ENCODE measurements at places on chromosomes 2 and 18. TPM values are rescaled to one million over a fixed set of nuclear protein-coding genes. Genes with fewer than 3 reads are reported as not detected.

DNA sequence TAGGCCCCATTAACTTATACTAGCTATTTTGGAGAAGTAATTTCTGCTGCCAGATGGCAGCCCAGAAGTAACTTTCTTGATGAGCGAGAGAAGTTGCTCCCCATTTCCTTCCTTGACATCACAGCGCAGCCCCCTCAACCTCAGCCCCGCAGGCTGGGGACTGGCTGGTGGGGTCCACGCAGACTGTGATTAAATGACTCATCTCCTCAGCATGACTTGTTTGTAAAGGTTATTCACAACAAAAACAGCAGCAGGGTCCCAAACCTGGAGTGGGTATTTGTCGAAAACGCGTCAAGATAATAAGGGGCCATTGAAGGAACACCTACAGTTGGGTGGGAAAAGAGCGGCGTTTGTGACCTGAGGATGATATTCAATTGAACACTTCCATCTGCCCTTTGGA, 120.6 kb downstream of the TXNL1 start:
- DNase-seq: no peak

DNA sequence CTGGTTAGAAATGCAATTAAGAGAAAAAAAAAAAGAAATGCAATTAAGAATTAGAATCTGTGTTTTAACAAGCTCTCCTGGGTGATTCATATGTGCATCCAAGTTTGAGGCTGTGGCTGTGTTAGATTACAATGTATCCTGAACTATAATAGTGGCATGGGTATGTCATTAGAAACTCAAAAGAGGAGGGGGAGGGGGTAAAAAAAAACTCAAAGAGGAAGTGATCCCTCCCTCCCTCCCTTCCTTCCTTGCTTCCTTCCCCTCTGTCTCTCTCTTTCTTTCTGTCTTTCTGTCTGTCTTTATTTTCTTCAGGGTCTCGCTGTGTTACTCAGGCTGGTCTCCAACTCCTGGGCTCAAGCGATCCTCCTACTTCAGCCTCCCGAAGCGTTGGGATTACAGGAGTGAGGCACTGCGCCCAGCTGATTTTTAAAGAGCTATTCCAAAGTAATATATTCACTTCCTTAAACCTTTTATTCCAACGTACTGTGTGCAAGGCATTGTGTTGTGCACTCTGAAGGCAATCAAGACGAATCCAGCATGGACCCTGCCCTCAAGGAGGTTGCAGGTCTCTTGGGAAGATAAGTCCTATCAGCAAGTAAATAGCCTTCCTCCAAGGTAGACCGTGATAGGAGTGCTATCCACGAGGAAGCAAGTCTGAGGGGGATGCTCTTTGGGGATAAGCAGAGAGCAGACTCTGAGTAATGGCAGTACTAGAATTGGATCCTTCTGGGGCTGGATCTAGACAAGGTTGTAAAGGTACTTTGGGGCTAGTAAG, 35.9 kb upstream of the MCFD2 start:
- peak; percentile 30 for DNase-seq

The ACMSD gene
- total RNA-seq: not detected

The SERPINB8 gene
- total RNA-seq: 22.1 TPM

The STON1 gene
- total RNA-seq: 2.9 TPM

The TMEM178A gene
- total RNA-seq: 1.3 TPM
